ENCODE measurements at places on chromosomes 3 and 15.
A peak's percentile ranks its signal among the peaks of the same experiment; 100 is the strongest.

- DNase-seq: no peak
Measured at GRCh38 chr15:69546182-69546581, 93.6 kb downstream of the RPLP1 start.

GRCh38 chr3:48655606-48656005, 7.1 kb downstream of the CELSR3 start:
- no peak for DNase-seq

DNA sequence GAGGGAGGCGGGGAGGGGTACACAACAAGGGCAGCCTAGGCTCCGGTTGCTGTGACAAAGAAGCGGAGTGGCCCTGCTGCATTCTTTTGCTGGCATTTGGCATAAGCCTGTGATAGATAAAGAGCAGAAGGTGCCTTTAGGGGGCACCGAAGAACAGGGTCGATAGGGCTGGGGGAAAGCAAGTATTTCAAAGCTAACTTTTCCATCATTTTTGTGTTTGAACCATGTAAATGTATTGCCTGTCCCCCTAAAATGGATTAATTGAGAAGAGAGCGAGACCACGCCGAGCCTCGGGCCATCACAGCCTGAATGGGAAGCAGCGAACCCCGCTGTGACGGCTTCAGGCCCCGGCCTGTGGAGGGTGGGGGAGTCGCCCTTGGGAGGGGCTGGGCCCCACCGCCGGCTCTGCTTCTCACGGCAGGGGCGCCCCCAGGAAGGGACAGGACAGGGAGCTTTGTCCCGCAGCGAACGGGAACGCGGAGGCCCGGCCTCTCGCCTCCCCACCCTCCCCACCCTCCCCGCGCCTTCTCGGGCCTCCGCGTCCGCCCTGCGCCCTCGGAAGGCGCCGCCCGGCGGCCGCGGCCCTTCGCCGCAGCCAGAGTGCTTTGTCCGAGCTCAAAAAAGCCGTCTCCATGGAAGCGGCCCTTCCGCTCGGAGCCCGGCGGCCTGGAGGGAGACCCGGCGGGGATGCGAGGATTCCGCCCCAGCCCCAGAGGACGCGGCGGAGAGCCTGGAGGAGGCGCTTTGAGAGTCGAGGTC, 32.4 kb upstream of the ALDH1L1 start:
- peak; percentile 33 for DNase-seq

GRCh38 chr15:80861731-80862170, 82.6 kb downstream of the CEMIP start:
- DNase-seq: no peak

- no peak for DNase-seq
Measured at GRCh38 chr3:127754411-127755304, 67.7 kb downstream of the MGLL start.

DNA sequence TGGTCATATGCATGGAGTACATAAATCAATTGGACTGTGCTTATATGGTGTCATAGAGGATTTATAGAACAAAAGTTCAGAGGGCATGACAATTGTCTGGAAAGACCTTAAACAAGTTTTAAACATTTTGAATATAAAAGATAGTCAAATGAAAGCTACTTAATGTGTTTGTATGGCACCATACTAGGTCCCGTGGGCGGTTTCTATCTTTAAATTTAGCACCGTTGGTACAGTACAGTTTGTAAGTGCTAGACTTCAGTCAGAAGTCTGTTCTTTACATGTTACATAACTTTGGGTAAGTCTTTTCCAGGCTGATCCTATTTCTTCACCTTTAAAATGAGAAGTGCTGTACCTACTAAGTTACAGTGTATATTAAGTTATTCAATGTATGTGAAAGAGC, 373.4 kb upstream of the ARL6 start:
- DNase-seq: no peak

DNA sequence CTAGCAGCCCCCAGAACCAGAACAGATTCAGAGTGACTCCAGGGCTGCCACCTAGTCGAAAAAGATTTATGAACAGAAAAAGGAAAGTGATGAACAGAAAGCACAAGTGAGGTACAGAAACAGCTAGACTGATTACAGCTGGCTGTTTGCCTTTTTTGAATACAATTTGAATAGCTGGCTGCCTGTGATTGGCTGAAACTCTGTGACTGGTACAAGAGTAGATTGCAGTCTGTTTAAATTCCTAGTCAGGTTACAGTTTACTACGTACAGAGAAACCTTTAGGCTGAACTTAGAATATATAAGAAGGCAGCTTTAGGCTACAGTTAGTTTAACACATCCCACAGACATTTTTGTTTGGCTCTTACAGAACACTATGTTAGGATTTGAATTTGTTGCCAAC, 10.0 kb downstream of the CCDC13 start:
- DNase-seq: no peak

GRCh38 chr3:78724859-78725258, 1042.9 kb downstream of the ROBO1 start:
- no peak for DNase-seq

DNA sequence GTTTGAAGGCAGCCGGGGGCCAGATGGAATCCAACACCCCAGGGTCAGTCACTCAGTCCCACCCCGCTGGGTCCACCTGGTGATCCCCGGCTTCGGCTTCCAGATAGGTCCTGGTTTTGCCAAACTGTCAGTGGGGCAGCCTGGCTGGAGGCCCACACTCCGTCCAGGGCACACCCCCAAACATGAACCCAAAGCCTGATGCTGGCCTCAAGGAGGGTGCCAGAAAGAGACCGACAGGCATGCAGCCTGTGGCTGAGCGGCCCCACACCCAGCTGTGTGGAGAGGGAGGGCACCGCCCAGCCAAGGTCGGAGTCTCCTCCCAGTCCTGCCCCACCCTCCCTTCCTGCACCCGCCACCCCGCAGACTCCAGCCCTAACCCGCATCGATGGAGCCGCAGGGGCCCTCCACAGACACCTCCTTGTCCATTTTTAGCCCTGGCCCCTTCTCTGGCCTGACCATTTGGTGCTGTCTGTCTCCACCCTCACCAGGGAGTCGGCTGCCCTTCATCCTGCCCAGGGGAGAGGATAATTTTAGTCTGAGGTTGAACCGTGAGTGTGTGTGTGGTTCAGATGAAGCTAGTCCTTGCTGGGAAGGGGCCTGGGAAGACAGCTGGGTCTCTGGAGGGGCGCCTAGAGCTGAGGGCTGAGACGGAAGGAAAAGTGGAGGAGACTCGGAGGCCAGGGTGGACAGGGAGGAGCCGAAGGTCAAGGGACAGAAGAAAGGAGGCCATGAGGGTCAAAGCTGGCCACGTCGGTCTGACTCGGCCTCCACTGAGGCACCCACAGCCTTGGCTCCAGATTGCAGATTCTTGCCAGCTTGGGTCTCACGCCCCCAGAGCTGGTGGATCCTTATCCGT, 23.1 kb downstream of the TNK2 start:
- DNase-seq: no peak

DNA sequence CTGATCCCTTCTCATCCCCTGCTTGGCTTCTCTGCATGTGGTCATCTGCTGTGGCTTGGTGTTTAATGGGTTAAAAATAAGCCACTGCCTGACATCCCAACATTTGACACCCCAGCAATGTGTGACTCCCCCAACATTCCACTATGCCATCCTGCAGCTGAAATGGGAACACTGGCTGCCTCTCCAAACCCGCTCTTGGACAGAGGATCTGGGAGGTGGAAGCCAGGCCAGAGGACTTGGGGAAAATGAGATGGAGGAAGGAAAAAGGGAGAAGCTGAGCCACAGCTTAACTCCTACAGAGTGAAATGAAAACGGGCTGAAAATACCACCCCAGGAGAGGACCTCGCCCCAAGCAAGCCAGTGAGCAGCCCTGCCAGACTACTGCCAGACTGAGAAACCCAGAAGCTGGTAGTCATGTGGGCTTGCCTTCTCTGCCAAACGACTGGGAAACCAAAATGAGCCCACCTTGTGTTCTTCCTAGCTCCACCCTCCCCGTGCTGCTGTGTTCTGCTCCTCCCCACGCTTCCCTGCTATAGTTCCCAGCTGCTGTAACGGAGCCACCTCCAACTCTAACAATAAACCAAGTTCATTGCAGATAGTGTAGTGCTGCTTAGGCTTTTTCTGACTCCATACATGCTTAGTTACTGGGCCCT, 13.7 kb downstream of the MAP1A start:
- DNase-seq: no peak

DNA sequence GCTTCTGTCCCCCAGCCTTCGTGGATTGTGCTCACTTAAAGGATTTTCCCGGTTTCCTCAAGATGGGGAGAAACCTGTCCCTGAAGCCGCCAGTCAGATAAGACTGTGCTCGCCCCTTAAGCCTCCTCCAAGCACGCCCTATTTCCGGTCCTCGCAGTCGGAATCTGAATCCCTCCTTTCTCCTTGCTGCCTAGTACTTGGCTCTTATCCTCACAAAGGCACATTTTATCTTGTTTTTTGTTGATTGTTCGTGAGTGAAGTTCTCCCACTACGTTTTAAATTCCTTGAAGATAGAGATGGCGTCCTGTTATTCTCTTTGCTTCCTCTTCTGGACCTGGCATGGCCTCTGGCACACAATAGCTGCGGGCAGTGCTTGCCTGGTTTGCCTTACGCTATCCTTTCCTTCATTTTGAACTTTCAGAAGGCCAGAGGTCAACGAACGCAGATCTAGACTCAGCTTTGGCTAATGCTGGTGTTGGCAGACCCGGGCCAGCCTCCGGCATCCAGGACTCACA, 1.7 kb downstream of the CLDN11 start:
- DNase-seq: peak; percentile 14

DNA sequence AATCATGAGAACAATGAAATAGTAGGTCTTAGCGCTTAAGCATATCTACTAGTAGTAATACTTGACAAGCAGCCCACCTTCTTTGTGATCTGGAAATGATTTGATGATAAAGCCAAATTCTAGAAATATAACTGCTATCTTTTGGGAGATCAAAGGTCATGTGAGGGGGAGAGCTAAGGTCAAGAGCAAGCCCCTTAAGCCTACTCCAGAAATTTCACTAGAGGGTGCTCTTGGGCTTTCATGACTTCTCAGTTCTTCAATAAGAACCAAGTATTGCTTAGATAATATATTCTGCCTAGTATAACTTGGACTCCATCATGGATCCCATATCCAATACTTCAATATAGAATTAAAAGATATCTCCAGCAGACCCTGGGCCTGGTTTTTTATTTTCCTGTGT, 319.6 kb downstream of the ZBTB20 start:
- peak; percentile 65 for DNase-seq

DNA sequence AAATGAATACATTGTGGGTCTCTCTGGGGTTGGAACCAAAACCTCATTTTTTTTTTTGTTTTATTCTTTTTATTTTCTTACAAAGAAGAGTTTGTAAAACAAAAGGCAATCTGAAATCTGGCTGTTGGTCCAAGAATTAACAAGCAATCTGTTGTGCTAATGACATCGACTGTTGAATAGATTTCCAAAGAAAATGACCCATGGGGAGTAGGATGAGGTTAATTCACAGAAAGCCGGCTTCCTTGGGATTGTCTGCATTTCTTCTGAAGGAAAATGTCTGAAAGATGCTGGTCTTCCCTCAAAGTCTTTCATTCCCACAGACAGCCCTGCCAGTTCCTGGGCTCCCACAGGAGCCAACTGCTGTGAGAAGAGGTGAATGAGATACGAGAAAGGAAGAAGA, 92.9 kb downstream of the LRRC3B start:
- DNase-seq: no peak

DNA sequence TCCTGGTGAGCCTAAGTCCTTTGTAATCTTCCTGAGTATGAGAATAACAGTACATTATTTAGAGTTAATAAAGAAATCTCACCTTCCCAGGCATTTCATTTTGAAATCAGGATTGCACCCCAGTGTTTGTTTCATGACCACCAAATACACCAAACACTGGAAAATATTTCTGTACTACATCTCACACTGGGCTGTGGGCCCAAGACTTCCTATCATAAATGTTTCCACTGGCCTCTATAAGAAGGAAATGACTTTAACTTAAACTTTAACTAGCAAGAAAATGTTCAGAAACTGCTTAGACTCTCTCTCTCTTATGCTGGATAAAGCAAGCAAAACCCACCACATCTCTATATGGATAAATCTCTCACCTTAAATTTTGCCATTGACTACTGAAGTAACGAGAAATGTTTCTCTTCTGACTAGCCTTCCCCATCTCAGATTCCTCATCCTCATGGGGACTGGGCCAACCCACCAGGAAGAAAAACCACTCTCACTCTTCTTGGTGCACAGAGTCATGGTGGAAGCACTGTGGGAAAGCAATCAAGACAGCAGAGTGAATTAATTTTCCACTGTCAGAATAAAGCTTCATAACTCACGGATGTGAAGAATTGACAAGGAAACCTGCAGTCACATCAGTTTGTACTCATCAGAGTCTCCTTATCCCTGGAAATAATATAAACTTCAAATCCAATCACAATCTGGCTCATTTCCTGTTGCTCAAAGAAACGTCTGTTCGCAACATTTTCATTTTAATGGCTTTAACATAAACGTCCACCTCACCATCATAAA, 859.6 kb downstream of the EPHA3 start:
- no peak for DNase-seq

- no peak for DNase-seq
Measured at GRCh38 chr3:129476586-129476985, 36.6 kb downstream of the IFT122 start.

DNA sequence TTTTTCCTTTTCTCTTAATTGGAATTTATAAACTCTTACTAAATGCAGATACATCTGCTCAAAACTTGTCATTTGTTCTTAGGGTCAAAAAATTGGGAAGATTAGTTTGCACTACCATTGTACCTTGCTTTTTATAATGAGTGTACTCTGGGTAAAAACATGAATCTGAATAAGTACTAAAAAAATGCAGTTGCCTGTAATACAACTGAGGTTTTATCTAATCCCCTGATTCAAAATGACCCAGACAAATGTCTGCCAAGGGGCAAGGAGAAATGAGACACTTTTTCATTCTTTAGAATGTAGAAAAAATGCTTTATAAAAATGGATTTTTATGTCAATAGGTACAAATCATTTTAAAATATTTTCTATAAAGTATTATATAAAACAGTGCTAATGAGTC, 42.4 kb downstream of the RASA2 start:
- DNase-seq: no peak

DNA sequence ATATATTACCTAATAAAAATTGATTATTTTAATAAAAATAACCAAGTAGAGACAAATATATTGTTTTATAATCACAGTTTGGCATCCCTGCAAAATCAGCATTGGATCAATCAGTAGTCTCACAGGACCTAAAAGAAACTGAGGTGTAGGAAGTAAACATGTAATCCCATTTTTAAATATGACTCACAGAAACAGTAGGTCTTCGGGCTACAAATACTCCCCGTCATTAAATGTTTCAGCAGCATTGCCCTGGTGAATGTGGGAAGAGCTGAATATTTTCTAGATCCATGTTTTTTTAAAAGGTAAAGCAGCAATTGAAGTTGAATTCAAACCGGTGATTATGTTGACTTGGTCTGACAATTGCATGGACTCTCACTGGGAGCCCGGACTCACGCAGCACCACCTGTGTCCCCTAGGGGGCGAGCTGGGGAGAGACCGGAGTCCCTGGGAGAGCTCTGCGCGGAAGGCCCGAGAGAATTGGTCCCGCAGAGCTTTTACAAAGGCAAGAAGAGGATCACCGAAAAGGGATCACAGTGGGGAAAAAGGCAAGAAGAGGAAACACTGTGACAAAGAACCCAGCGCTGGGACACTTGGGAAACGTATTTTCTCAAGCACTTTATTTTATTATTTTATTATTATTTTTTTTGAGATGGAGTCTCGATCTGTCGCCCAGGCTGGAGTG, 17.2 kb upstream of the USP3 start:
- peak; percentile 92 for DNase-seq

Data from KBM-7 (cell line).